Kidney (tissue), 22 donors: ENCODE measurements at places on chromosomes 4 and X. TPM values are rescaled to one million over a fixed set of nuclear protein-coding genes. Genes with fewer than 3 reads are reported as not detected.

GRCh38 chr4:100083289-100083688, 107.0 kb downstream of the DDIT4L start:
- no peaks in the 10 kb centered on the region for H3K27me3 ChIP-seq
- H3K4me3 ChIP-seq, result no peak overlapping the region
- no peak for DNase-seq
- H3K4me1 ChIP-seq, result no peaks in the 10 kb centered on the region
- no peaks in the 10 kb centered on the region for H3K36me3 ChIP-seq
- H3K27ac ChIP-seq, result no peak overlapping the region

WDR1 gene
- 313 TPM for total RNA-seq

GRCh38 chr4:77072195-77072753, 3.5 kb downstream of the CCNI start:
- no peak overlapping the region for H3K4me3 ChIP-seq
- DNase-seq, result peak; percentile 40
- peaks cover 11% of the 10 kb centered on the region for H3K4me1 ChIP-seq
- H3K27ac ChIP-seq, result no peak overlapping the region

NUDT11 gene
- 0.85 TPM for total RNA-seq
